WTC11 (cell line): ENCODE measurements at places on chromosomes 16 and 17. TPM values are rescaled to one million over a fixed set of nuclear protein-coding genes. Genes with fewer than 3 reads are reported as not detected.

DNA sequence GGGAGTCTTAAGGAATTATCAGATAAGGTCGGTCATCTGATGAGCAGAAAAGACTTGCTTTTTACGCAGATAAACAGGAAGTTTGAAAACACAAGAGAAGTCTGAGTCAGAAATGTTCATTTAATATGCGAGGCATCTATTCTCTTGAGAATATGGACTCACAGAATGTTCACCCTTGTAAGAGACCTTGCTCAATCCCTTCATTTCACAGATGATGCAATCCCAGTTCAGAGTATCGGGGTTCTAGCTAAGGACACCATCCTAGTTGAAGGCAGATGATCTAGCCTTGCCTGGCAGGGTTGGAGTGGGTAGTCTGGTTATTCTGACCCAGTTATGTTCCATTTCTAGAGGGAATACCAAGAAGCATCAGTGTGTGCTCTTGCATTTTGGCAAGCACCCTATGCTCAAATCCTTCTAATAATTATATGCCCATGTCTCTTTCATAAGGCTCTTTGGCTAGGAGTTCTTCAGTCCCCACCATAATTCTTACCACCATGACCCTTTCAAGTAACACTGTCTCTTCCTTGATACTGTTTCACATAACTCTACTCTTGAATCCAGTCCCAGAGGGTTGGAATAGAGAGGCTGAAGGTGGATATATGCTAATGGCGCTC, 42.5 kb downstream of the YPEL2 start:
- H3K27ac ChIP-seq: no peak overlapping the region
- DNase-seq: no peak
- H3K4me3 ChIP-seq: no peak overlapping the region
- H3K27me3 ChIP-seq: no peaks in the 10 kb centered on the region

Gene FBXW10
- not detected in 3 replicates for total RNA-seq

DNA sequence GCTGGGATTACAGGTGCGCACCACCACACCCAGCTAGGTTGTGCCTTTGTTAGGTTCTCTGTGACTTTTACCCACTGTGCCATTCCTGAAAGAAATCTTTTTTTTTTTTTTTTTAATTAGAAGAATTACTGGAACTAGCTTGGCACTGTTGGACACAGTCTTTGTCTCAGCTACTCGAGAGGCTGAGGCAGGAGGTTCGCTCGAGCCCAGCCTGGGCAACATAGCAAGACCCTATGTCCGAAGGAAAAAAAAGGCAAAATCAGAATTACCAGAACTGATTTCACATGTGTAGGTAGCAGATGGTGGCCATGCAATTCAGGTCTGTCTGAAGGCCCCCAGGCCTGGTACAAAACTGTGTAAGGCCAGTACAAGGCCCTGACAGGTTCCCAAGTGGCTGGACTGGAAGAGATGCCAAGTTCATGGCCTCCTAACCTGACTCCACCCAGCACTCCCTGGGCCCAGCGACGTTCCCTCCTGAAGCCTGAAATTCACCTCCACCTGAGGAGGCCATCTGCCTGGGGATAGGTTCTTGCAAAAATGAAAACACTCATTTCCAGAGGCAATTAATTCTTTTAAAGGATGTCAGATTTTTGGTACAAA, 23.0 kb downstream of the CARHSP1 start:
- H3K27me3 ChIP-seq: no peaks in the 10 kb centered on the region
- H3K4me1 ChIP-seq: peaks cover 55% of the 10 kb centered on the region
- H3K27ac ChIP-seq: no peak overlapping the region
- no peak overlapping the region for H3K4me3 ChIP-seq
- DNase-seq: no peak

- no peak overlapping the region for H3K27ac ChIP-seq
- H3K4me3 ChIP-seq: no peak overlapping the region
- no peaks in the 10 kb centered on the region for H3K36me3 ChIP-seq
- H3K27me3 ChIP-seq: no peaks in the 10 kb centered on the region
Observed at GRCh38 chr17:78935419-78936323, 10.5 kb upstream of the TIMP2 start.

Gene MAP2K6
- total RNA-seq: 43.0 to 50.5 TPM (median 49.5 TPM) in 3 replicates

Gene COX6A2
- total RNA-seq: 0.48 to 1.0 TPM in 2 of 3 replicates, not detected in the other
